Ovary (tissue), 10 donors: ENCODE measurements at places on chromosomes 3 and 15. TPM values are rescaled to one million over a fixed set of nuclear protein-coding genes. Genes with fewer than 3 reads are reported as not detected.

GRCh38 chr3:71433631-71434030 is 149.9 kb downstream of the FOXP1 start:
- DNase-seq: no peak
- H3K27ac ChIP-seq: no peak overlapping the region
- peaks cover 13% of the 10 kb centered on the region for H3K4me1 ChIP-seq
- H3K4me3 ChIP-seq: no peak overlapping the region
- H3K27me3 ChIP-seq: no peaks in the 10 kb centered on the region

ABCC5 gene
- 22.9 TPM for total RNA-seq

ZNF662 gene
- total RNA-seq: 19.8 TPM

ZDHHC19 gene
- 6.6 TPM for total RNA-seq

DNA sequence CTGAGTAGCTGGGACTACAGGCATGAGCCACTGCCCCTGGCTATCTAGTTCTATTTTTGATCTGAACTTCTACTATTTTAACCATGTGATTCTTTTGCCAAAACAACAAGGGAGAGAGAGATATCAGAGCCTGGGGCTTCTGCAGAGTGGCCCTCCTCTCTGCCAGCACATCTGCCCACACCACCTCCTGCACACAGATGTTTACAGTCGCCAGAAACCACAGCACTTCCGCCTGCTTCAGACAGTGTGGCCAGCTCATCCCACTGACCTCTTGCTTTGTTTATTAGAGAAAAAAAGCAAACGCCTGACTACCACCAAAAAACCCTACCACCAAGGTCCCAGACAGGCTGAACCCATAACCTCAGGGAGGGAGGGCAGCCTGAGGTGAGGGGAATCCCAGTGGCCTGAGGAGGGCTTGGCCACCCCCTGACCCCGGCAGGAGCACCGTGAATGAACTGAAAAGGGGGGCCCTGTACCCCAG is 85.9 kb upstream of the ABHD2 start:
- H3K27me3 ChIP-seq: no peaks in the 10 kb centered on the region
- no peaks in the 10 kb centered on the region for H3K36me3 ChIP-seq
- no peak overlapping the region for H3K27ac ChIP-seq
- H3K4me1 ChIP-seq: peaks cover 7% of the 10 kb centered on the region
- no peak overlapping the region for H3K4me3 ChIP-seq

DNA sequence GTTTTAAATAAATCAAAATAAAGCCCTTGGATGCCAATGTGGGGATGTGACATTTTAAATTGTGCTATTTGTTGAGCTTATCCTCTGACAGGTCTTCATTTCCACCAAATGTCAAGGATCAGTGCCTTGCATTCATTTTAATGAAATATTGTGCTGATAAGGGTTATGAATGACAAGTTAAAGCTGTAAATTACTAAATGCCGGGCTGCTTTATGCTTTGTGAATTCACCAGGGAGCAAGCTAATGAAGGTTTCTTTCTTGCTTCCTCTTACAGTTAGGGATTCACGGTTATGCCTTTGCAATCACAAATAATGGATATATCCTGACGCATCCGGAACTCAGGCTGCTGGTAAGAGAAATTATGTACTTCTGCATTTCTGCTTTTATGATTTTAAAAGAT is 81.7 kb downstream of the LRTM1 start:
- no peak overlapping the region for H3K27ac ChIP-seq
- DNase-seq: no peak
- no peak overlapping the region for H3K4me3 ChIP-seq
- no peaks in the 10 kb centered on the region for H3K27me3 ChIP-seq
- H3K4me1 ChIP-seq: no peaks in the 10 kb centered on the region

TPRG1 gene
- total RNA-seq: 10.3 TPM

- H3K36me3 ChIP-seq: no peaks in the 10 kb centered on the region
- H3K27ac ChIP-seq: no peak within 1 kb of the TSS
- H3K27me3 ChIP-seq: no peaks in the 10 kb centered on the region
- no peak within 1 kb of the TSS for H3K4me3 ChIP-seq
These were observed at the start of gene ST8SIA2 for GRCh38 chr15:92393071-92393979. Gene ST8SIA2, plus strand, starts transcription at chr15:92393881. Its CDS starts 184 bp downstream, at chr15:92394065.

MST1R gene
- total RNA-seq: 1.1 TPM

GOLGA6L9 gene
- 3.2 TPM for total RNA-seq

DNA sequence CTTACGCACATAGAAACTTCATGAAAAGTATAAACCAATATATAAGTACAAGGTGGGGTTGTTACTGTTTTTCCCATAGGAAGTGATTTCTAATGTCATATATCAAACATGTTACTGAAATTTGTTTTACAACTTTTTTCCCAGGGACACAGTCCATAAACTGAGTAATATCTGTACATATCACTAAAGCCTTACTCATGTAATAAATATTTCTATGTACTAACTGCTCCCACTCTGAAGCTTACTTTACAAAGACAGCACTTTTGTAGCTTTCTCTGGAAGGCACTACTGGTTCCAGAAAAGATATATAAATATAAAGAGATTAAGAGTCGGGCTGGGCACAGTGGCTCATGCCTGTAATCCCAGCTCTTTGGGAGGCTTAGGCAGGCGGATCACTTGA is 91.7 kb downstream of the MYO5A start:
- no peaks in the 10 kb centered on the region for H3K36me3 ChIP-seq
- no peaks in the 10 kb centered on the region for H3K4me1 ChIP-seq
- no peak overlapping the region for H3K27ac ChIP-seq

DNA sequence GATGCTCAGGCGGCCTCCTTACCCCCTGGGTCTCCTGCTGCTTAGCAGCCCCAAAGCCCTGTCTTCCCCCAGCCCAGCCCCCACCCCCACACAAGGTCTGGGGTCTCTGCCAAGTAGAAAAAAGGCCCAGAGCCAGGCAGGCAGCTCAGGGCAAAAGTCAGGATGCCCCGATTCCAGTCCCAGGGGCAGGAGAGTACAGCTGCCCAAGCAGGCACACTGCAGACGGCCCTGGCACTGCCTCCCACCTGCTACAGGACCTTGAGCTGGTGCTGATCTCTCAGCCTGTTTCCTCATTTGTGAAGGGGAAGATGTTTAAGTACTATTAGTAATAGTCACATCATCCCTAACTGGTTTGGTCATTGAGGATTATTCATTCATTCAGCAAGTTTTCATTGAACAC is 12.6 kb downstream of the TMEM43 start:
- peaks cover 2% of the 10 kb centered on the region for H3K4me1 ChIP-seq
- DNase-seq: no peak
- H3K27ac ChIP-seq: no peak overlapping the region

GRCh38 chr3:187992609-187993008 is 161.3 kb upstream of the LPP start:
- H3K27ac ChIP-seq: no peak overlapping the region
- no peaks in the 10 kb centered on the region for H3K36me3 ChIP-seq
- H3K4me1 ChIP-seq: no peaks in the 10 kb centered on the region
- DNase-seq: no peak
- H3K27me3 ChIP-seq: no peaks in the 10 kb centered on the region

GRCh38 chr3:195580744-195581443 is 2.8 kb downstream of the APOD start:
- H3K4me1 ChIP-seq: peaks cover 9% of the 10 kb centered on the region
- peak; percentile 42 for DNase-seq
- no peaks in the 10 kb centered on the region for H3K27me3 ChIP-seq
- H3K4me3 ChIP-seq: no peak overlapping the region
- no peak overlapping the region for H3K27ac ChIP-seq

DNA sequence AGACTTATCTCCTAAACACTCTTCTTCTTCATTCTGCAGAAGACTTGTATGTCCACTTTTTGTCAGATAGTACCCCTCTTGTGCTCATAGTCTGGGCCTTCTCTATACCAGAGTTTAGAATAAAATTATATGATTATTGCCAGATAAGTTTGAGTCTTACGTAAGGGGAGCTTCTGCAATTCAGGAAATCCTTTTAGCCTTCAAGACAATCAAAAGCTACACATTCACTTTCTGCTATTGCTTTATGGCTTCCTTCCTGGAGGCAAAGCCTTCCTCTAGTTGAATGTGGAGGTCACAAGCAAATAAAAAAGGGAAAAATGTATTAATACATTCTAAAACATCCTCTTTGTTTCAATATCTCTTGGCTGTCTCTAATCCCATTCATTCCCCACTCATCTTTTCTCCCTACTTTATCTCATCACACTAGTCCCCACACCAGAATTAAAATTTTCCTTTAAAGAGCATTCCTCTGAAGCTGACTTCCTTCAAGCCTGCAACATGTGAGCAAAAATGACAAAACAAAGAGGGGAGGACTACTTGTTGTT is 186.8 kb downstream of the CPNE4 start:
- H3K36me3 ChIP-seq: no peaks in the 10 kb centered on the region
- no peaks in the 10 kb centered on the region for H3K4me1 ChIP-seq
- no peak overlapping the region for H3K27ac ChIP-seq
- DNase-seq: no peak
- H3K4me3 ChIP-seq: no peak overlapping the region
- no peaks in the 10 kb centered on the region for H3K27me3 ChIP-seq

DNA sequence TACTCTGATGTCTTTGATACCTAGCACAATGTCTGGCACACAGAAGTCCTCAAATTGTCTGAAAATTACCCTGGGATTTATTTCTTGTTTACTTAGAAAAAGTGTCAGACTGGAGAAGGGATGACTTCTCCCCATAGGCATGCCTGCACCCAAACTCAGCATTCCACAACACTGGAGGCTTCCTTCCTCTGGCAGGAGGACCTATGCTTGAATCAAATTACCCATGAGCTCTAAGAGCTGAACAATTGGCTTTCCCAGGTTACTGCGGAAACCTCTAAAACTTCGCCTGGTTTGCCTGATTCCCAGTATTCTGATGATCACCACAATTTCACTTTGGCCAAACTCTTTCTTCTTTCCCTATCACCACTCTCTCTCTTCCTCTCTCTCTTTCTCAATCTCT is 217.4 kb downstream of the DIPK2A start:
- no peak overlapping the region for H3K27ac ChIP-seq
- DNase-seq: no peak
- no peak overlapping the region for H3K4me3 ChIP-seq
- no peaks in the 10 kb centered on the region for H3K4me1 ChIP-seq

DNA sequence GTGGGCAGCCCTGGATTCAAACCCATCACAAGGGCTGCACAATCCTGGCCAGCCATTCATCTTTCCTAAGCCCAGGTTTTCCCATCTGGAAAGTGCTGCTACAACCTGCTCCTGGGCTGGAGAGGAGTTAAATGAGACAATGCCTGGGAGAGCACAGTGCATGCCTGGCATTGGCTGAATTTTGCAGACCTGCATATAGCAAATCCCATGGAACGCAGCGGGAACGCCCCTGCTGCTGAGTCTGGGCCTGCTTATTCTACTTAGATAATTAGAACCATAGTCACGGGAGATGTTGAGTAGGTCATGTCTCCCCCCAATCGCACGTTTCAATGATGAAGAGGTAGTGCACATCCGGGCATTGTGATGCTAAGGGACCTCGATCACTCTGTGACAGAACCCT is 46.6 kb downstream of the ABTB1 start:
- H3K36me3 ChIP-seq: no peaks in the 10 kb centered on the region
- no peaks in the 10 kb centered on the region for H3K4me1 ChIP-seq
- H3K27ac ChIP-seq: no peak overlapping the region
- no peak overlapping the region for H3K4me3 ChIP-seq

RAB11A gene
- total RNA-seq: 152 TPM

GRCh38 chr15:65956307-65956706 is 87.0 kb downstream of the RAB11A start:
- no peaks in the 10 kb centered on the region for H3K36me3 ChIP-seq
- no peak overlapping the region for H3K27ac ChIP-seq

- peaks cover 10% of the 10 kb centered on the region for H3K4me1 ChIP-seq
- no peaks in the 10 kb centered on the region for H3K27me3 ChIP-seq
- no peak overlapping the region for H3K27ac ChIP-seq
- H3K36me3 ChIP-seq: no peaks in the 10 kb centered on the region
These were observed 964.9 kb upstream of the NR2F2 start for GRCh38 chr15:95365511-95366107.

DNA sequence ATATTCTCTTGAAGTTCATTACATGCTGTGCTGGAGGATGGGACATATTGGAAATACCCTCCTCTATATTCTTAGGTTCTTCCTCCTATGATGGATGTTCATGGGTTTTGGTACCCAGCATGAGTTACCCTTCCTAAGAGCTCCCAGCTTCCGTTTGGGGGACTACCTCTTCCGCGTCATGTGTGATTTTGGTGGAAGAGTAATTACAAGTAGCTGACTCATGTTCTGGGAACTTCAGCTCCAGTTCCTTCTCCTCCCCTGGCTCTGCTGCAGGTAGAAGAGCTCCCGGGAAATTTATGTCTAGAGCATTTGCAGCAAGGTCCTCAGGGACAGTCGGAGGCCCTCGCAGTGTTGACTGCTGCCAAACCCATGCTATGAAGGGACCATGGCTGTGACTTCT is 208.8 kb upstream of the IL12A start:
- no peak for DNase-seq
- no peak overlapping the region for H3K27ac ChIP-seq
- peaks cover 4% of the 10 kb centered on the region for H3K4me1 ChIP-seq
- no peaks in the 10 kb centered on the region for H3K27me3 ChIP-seq

RLBP1 gene
- total RNA-seq: not detected

DNA sequence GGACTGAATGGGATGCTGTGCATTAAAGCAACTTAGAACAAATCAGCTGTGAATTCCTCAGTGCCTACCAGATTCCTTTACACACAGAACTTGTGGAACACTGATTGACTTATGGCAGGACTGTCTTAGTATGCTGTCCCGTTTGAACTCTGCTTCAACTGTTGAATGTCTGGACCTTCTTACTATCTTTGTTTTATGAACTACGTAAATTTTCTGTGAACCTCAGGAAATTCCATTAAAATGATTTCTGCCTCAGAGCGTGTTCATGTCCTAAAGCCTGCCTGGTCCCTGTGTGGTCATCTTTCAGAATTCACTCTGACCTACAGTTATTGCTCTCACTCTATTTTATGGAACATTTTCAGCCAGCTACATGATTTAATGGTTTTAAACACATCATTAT is 29.4 kb upstream of the FBN1 start:
- no peaks in the 10 kb centered on the region for H3K4me1 ChIP-seq
- no peak overlapping the region for H3K27ac ChIP-seq
- no peaks in the 10 kb centered on the region for H3K36me3 ChIP-seq
- no peak overlapping the region for H3K4me3 ChIP-seq
- no peak for DNase-seq

DNA sequence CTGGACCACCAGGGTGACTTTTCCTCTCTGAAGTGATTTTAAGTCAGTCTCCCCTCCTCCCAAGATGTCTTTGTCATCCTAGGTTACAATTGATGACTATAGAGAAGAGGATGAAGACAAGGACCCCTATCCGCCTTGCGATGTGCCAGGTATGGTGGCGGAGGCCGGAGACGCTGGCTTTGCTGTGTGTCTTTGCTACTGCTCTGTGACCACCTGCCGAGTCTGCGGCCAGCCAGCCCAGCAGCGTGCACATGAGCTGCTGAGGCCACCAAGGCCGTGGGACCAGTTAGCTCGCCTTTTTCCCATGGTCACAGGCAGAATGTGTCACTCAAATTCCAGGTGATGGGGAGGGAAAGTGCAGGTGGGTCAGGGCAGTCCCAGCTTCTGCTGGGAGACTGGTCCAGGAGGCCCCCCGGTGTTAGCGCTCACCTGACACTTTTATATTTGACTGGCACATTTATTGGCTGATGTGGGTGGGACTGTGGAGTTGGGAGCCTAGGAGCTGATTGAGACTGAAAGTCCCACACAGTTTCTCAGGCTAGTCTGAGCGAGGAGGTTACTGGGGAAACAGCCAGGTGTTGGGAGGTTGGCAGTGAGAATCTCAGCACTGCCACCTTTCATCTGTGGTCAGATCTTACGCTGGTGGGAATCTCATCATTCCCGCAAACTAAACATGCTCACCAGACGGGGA is 114.1 kb downstream of the CHDH start:
- H3K4me1 ChIP-seq: peaks cover 4% of the 10 kb centered on the region
- no peak for DNase-seq
- no peaks in the 10 kb centered on the region for H3K27me3 ChIP-seq
- H3K27ac ChIP-seq: no peak overlapping the region
